ENCODE measurements at places on chromosomes 2 and 18. TPM values are rescaled to one million over a fixed set of nuclear protein-coding genes. Genes with fewer than 3 reads are reported as not detected.

LYPD1 gene
- not detected for total RNA-seq

GKN2 gene
- not detected for total RNA-seq

SP140 gene
- 24.2 TPM for total RNA-seq

DNAJC5G gene
- total RNA-seq = not detected

CACNB4 gene
- total RNA-seq = 0.22 TPM

ZNF804A gene
- total RNA-seq = 27.7 TPM

RBM44 gene
- total RNA-seq = 1.2 TPM

REG1A gene
- not detected for total RNA-seq

SLC40A1 gene
- total RNA-seq = not detected

TSPYL6 gene
- 0.60 TPM for total RNA-seq

ARHGAP15 gene
- total RNA-seq = 82.8 TPM

INO80D gene
- total RNA-seq = 8.8 TPM

SP5 gene
- total RNA-seq = not detected

DOK1 gene
- 24.7 TPM for total RNA-seq

DSEL gene
- not detected for total RNA-seq

BCS1L gene
- 23.5 TPM for total RNA-seq

ADCYAP1 gene
- total RNA-seq = not detected

ELOA2 gene
- not detected for total RNA-seq

RAB6D gene
- not detected for total RNA-seq

WDPCP gene
- total RNA-seq = 20.8 TPM

SPP2 gene
- total RNA-seq = not detected

GPR17 gene
- total RNA-seq = not detected

RAPGEF4 gene
- total RNA-seq = 0.97 TPM

DSG3 gene
- not detected for total RNA-seq

KLHL30 gene
- total RNA-seq = not detected

C18orf32 gene
- total RNA-seq = 21.0 TPM

CD302 gene
- not detected for total RNA-seq

MSTN gene
- total RNA-seq = 0.22 TPM

CREG2 gene
- total RNA-seq = not detected

TNFRSF11A gene
- 1.2 TPM for total RNA-seq

SERPINB7 gene
- total RNA-seq = 2.8 TPM

ANKRD30BL gene
- not detected for total RNA-seq

MAP3K19 gene
- not detected for total RNA-seq

CKAP2L gene
- 8.9 TPM for total RNA-seq

DNER gene
- not detected for total RNA-seq

MC5R gene
- total RNA-seq = not detected

TUBA3D gene
- total RNA-seq = not detected

IL18R1 gene
- not detected for total RNA-seq

BUB1 gene
- total RNA-seq = 48.2 TPM
